ENCODE measurements at places on chromosomes 1 and 21.

DNA sequence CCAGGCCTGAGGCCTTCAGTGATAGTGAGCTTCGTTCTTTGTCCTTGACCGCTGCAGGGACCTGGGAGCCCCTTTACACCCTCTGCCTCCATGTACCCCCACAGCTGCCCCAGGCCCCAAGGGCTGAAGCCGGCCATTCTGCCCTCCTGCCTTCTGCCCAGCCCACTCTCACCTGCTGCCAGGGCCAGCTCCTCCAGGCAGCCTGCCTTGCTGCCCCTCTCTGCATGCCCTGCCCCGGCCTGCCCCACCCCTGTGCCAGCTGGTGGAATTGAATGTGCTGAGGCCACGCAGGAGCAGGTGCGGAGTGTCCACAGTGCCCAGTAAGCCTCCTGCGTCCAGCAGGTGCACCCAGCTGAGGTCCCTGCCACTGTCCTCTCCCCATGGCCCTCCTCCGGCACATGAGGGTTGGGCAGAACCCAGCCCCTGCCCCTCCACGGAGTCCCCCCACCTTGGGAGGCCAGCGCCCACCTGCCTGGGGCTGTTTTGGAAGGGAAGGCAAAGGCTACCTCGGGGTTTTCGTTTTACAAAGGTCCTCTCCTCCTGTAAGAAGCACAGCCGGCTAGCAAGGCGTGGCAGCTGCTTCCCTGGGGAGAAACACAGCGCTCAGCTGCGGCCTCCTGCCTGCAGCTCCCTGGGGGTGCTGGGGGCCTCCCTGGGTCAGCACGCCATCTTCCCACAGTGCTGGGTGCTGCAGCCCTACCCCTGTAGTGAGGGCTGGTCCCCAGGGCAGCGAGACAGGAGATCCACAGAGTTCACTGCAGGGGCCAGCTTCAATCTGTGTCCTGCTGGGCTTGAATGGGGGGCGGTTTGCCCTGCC, 21.0 kb downstream of the MMEL1 start:
- no peak for DNase-seq

DNA sequence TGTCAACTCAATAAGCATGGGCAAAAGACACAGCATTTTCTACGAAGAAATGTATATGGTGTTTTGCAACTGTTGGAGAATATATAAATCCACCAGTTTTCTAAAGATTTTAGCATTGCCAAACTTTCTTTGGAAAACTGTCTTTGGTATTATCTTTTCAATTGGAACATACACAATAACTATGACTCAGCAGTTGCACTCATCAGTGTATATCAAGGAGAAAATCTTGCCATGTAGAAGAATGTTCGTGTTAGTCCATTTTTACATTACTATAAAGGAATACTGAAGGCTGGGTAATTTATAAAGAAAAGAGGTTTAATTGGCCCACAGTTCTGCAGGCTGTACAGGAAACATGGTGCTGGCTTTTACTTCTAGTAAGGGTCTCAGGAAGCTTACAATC, 41.1 kb downstream of the PRKAA2 start:
- DNase-seq, result no peak

DNA sequence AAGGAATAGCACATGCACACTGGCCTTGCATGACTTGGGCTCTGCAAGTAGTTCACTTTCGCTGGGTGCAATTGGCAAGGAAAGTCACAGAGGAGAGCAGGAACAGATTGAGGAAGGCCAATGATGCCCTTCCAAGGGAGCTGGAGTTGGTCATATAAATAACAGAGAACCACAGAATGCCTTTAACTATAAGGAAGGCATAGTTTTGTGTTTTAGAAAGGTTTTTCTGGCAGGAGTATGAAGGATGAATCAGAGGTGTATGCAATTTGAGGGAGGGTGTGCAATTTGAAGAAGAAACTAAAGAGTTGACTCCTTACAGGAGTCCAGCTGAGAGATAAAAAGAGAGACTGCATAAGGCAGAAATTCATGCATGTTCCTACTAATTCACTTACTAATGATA, 112.1 kb downstream of the PHTF1 start:
- no peak for DNase-seq

- no peak for DNase-seq
Measured at GRCh38 chr1:189405419-189405818, 1072.2 kb downstream of the BRINP3 start.

DNA sequence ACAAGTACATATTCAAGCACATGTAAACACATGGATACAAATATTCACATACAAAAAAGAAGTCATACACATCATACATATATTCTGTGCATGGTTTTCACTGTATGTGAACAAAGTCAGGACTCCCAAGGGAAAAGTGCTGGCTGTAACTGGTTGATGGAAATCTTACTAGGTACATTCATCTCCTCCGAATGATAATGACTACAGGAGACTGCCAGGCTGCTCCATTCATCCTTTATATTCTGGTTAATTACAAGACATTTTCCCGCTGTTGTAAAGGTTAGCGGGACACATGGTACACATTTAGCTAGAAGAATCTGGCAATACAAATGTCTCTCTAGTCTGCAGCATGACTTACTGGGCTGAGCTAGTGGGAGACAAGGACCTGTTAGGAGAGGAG, 26.2 kb upstream of the HMGB4 start:
- no peak for DNase-seq
